GM20000 (cell line): ENCODE measurements at places on chromosomes 12 and 14.

GRCh38 chr12:53984901-53985691 lies at the start of gene HOXC10:
Gene HOXC10, plus strand, starts transcription at chr12:53985146. Its CDS starts 114 bp downstream, at chr12:53985260.
- DNase-seq: peak; percentile 92

DNA sequence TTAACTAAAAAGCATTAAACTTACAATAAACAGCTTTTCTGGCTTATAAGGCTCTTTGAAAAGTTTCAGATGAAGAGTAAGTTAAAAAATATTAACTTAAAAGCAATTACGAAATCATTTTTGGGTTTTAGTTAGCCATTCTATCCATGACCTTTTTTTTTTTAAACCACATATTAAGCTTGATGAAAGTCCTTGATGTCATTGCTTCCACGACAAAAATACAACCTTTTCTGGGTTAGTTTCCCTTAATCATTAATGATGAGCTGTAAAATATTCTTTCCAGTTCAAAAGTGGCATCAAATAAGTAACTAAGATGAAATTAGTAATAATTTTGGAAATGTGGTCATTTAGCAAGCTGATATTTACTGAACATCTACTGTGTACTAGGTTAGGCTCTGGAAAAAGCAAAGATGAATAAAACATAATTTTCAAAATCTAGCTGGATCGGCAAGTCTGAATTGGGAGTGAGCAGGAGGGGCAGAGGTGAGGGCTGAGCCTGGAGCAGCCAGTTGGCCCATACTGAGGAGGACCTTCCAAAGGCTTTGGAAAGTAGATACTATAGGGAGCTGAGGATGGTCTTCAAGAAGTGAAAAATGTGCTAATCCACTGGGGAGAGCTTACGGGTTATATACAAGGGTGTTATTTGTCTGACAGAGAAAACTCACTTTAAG lies 345.2 kb downstream of the ZFP36L1 start:
- DNase-seq: no peak

- DNase-seq: no peak
Observed at GRCh38 chr14:102187044-102187443, 47.3 kb downstream of the WDR20 start.

- DNase-seq: no peak
Observed at GRCh38 chr14:51552768-51553404, 98.8 kb upstream of the FRMD6 start.

DNA sequence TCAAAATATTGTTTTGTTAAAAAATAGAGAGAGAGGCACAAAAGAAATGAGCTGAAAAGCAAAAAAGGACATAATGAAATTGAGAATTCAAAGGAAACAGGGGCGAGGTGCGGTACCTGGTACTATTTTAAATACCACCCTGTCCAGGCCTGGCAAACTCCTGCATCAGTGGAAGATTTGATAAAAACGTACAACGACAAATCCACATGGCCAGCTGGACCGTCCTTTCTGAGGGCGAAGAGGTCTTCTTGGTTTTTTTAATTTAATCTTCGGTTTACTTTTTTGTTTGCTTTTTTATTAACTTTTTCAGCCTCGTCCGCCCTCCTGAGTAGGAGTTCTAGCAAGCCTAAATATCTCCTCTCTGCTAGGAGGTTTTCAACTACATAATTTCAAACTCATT lies 11.9 kb downstream of the BCL11B start:
- no peak for DNase-seq

GRCh38 chr12:57127726-57128518 lies at the start of gene LRP1:
Gene LRP1, plus strand, starts transcription at chr12:57128483. Its CDS starts 482 bp downstream, at chr12:57128965.
- DNase-seq: peak; percentile 86

GRCh38 chr12:42446761-42447160 lies 120.8 kb downstream of the PPHLN1 start:
- DNase-seq: no peak
